ENCODE measurements at places on chromosomes 3 and 15.
A peak's percentile ranks its signal among the peaks of the same experiment; 100 is the strongest.

GRCh38 chr3:135930255-135930654 lies 35.3 kb upstream of the PPP2R3A start:
- no peak for DNase-seq

DNA sequence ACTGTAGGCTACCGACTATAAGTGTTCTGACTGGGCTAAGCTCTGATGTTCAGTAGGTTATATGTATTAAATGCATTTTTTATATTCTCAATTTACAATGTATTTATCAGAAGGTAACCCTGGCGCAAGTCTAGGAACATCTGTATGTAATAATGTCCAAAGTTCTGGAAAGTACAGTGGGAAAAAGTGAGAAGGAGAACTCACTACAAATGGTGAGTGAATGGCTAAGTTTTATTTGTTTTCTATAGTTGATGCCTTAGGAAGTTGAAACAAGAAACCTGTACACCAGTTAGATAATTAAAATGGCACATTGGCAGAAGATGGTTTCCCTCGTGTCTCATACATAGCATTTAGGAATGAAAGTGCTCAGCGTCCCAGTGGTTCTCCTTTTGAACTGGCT lies 333.4 kb upstream of the THRB start:
- DNase-seq, result no peak

DNA sequence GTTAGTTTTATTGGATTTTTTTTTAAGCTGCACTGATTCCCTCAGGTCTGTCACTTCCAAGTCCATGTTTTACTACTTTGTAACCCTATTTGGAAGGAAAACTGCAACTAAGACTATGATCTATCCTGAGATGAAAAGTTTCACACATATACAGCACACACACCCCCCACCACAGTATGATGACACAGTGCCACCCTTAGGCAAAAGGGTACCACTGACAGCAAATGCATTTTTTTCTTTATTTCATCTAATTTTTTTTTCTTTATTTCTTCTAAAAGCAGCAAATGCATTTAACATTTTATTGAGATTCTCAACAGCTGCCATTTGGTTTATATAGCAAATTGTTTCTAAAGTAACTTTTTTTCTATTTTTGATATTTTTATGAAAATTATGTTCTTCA lies 21.2 kb downstream of the NGRN start:
- no peak for DNase-seq

DNA sequence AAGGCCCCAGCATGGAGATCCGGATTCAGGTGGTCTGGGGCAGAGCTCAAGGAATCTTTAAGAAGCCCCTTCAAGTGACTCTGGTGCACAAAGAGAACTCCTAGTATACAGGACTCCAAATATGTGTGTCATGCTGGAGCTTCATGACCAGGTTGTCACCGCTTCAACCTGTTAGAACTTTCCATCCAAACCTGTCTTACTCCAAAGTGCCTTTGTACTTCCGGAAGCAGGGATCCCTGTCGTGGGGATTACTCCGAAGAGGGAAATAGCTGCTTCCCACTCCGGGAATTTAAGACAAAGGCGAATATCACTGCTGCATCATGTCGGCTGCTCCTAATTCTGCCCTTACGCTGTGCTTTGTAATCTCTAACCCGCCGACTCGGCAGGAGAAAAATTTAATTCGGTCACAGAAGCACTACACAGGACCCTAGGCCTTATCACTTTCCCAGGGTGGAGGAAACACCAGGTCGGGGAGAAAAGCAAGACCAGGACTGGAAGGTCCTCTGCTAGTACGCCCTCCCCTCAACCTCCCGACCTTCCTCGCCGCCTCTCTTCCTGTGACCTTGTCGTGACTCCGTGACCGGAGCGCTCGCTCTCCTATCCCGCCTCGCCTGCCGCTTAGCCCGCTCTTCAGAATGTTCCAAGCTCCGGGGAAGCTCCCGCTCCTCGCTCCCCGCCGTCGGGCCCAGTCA lies 730 bp downstream of the HIGD1A start:
- DNase-seq, result peak; percentile 5

DNA sequence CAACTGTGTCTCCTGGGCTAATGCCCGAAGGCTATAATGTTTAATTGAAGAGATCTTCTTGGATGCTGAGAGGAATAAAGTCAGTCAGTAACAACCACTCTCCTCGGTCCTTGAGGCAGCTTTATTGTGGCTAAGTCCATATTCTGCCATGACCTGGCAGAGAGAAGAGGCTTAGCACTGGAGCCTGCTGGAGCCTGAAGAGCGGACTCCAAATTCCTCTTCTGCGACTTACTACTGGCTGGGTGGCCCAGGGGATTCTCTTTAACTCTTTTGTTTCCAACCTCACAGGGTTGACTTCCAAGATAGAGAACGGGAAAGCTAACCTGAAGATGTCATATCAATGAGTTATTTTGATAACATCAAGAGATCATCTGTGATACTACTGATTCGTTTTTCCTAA lies 71.1 kb downstream of the MYO1E start:
- no peak for DNase-seq

DNA sequence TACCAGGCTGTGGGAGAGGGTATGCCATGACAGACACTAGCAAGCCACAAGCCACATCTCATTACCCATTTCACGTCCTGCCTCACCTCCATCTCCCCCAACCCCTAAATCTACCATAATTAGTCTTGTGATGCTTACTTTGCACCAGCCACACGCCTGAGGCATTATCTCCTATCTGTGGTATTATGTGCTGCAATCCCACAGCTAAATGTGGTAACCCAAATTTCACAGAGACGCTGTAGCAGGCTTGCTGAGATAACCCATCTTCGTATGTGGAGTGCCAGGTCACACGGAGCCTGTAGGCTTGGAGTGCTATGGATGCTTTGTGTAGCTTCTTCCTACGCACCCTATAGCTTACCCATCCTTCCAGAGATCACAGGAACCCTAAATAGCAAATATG lies 256.7 kb upstream of the KCNH8 start:
- DNase-seq, result no peak

DNA sequence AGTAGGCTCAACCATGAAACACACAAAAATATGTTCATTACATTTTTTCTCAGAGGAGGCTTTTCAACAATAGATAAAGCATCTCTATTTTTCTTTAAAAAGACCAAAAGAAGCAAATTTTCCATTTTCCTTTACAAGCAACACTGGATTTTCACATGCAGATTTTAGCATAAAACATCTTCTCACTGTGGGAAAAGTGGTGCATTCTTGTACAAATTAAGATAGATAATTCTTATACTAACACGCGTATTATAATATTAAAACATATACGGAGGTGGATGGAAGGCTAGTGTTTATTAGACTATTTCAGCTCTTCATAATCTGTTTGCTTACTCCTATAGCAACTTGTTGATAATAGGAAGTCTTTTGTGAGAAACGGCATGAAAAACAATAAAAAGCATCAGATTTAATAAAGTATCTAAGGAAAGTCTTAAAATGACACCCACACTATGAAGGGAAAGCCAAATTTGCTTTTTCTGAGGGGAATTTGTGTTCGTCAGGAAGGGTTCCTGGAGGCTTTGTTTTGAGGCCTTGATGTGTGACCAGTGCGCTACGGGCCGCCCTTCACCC lies 529.6 kb downstream of the SOX2 start:
- DNase-seq, result no peak

- DNase-seq, result no peak
These were observed 311.2 kb downstream of the RPLP1 start for GRCh38 chr15:69763831-69764230.

DNA sequence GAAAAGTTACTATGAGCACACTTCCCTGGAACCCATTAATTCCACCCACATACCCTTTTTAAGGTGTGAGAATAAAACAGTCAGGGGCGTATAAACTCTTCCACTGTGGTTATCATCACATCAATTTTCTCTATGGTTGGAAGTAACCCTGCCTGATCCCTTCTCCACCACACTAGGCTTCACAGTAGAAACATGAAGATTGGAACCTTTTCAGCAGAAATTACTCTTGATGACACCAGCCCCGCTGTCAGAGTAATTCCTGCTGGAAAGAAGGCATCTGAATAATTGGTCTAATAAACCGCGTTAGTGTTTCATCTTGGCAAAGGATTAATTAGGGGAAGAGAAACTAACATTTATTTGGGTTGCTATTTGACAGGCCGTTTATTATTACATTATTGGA lies 278.4 kb downstream of the MFSD1 start:
- no peak for DNase-seq

DNA sequence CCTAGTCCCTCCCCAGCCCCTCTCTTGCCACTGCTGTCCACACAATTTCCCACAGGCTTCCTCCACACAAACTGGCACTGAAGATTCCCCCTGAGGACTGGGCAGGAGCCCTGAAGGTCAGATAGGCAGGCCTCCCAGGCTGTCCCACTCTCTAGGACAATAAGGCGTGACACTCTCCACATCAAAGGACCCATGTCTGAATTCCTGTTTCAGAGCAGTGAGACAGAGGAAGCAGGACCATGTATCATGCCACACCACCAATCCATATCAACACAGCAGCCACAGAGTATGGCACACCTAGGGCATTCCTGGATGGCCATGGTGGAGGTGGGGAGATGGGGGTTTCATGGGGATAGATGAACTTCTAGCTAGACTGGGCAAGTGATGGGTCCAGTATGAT lies 13.8 kb upstream of the CCR1 start:
- no peak for DNase-seq

DNA sequence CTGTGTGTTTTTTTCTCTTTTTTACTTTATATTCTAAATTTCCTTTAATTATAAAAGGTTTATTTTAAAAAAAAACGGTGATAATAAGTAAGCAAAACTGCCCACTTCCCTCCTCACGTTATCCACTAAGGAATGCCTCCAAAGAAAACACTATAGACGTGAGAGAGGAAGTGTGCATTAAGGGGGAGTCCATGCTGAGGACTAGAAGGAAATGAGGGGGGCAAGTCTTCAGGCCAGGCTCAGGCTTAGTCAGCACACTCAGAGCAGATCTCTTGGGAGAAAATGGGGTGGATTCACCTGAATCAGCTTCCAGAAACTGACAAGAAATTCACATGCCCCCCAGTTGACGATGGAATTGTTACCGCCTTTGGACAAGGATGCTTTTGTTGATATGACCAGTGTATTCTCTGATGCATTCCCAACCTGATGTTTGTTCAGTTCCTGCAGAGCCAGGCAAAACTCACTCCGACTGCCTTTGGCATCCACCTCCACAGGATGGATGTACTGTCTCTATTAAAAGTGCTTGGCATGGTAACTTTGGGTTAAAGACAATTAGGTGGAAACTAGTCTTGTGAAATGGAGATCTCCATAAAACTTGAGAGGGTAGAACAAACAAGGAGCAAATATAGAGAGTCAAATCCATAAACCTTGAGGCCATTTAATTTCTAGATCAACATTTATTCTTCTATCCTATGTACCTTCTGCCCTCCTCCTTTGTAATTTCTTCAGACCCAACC lies 167.8 kb downstream of the MYRIP start:
- no peak for DNase-seq

GRCh38 chr15:40803688-40804087 lies 3.2 kb upstream of the ZFYVE19 start:
- DNase-seq, result no peak

DNA sequence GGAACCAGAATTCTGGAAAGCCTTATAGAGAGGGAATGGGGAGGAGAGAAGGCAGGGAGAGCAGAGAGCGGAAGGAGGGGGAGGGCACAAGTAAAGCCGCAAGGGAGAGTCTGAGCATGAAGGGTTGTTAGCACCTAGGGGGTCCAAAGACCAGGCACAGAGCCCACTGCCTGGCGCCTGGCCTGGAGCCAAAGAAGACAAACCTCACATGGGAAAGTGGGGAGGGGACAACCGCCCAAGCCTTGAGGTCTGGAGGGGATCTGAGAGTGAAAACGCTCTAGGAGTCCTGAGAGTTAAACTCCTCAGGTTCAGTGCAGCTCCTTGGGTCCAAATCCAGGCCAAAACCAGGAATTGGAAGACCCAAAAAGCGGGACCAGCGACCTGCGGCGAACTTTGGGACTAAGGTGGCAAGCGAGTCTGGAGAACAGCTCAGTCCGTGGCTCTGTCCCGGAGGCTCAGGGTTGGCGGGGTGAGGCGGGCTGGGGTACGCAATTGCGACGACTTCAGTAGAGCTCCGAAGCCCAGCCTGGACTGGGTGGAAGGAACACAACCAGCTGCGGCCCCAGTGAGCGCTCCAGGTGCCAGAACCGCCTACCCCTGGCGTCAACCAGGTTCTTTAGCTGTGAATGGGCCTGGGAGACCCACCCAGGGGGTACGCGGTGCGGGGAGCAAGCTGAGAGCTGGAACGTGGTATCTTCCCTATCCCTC lies 807 bp upstream of the INAFM2 start:
- no peak for DNase-seq

DNA sequence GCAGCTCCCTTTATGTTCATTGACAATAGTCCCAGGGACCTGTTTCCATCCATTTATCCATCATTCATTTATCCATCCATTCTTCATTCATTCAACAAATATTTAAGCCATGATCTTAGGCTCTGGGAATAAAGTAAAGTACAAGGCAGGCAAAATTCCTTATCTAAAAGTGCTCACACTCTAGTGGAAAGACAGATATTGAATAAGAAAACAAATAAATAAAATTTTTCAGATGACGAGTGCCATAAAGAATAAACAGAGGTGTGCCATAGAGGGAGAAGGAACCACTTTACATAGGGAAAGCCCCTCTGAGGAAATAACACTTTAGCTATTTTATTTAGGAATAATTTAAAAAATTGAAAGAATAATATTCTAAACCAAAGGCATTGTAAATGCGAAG lies 76.2 kb downstream of the COL8A1 start:
- DNase-seq, result no peak

GRCh38 chr3:130048726-130049125 lies 32.9 kb upstream of the ALG1L2 start:
- DNase-seq, result no peak

DNA sequence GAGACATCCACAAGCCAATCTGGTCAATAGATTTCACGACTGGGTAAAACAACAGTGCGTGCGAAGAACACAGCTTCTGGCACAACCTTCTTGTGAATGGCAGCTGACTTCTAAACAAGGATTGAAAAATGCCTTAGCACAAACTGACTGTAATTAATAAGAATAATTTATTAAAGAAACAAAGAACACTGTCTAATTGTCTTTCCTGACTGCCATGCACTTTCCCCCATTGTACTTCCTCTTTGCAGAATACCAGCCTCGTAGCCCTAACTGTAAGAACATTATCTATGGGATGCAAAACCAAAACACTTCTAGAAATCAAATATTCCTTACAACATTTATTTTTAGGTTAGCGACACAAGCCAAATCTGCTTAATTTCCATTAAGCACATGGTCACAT lies 6.5 kb downstream of the FOXP1 start:
- DNase-seq, result no peak

DNA sequence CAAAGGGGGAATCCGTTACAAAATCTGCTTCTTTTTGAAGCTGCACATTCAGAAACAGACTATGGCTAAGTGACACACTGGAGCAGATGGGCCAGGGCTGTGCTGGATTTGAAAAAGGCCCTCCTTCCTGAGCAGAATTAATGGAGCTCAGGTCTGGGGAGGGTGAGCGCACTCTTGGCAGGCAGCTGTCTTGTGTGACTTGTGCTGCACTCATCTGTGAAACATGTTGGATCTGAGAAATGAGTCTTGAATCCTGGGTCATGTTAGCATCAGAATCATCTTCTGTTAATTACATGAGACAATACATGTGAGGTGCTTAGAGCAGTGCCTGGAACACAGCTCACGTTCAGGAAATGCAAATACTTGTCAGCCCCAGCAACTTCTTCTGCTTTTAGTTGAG lies 219.6 kb downstream of the THSD4 start:
- DNase-seq, result no peak

- no peak for DNase-seq
These were observed 67.9 kb upstream of the KY start for GRCh38 chr3:134718726-134719125.

- DNase-seq, result no peak
These were observed 3.7 kb upstream of the CCK start for GRCh38 chr3:42269647-42270046.

Measured in activated T-helper 1 cell treated with Interleukin-2 at 50 U/mL for 16 hours (primary cell).